ENCODE measurements at places on chromosomes 7 and 10.
A peak's percentile ranks its signal among the peaks of the same experiment; 100 is the strongest.

DNA sequence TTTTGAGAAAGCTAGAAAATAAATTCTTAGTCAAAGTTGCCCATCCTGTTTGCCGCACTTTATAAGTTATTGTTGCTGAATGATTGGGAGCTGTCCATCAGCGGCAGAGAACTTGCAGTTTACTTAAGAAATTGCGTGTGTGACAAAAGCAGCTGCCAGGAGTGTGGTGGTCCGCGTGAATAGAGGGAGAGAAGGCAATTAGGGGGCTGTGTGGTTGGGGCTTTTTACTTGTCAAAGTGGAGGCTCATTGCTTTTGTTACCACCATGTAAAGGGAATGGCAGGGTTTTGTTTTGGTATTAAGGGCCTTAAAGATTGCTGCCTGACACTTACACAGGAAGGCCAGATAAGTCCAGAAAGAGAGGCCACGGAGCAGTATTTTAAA, 177.8 kb downstream of the TCF7L2 start:
- DNase-seq, result no peak

DNA sequence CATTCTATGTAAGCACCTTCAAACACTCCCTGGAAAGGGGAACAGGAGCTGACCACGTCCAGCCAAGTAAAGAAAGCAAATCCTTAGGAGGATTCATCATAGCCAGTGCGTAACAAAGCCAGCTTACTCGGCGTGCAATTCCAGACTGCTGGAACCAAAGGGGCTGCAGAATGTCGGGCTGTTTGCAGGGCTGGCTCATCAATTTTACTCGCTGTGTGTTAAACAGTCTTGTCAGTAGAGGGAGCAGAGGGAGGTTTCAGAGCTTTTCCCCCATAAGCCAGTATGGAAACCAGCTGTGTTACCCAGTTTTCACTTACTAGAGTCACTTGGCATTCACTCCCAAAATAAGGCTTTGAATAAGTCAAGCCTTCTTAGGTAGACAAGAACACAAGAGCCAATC, 127.1 kb downstream of the KMT2E start:
- no peak for DNase-seq

- DNase-seq, result no peak
Measured at GRCh38 chr10:89959433-89960110, 258.2 kb downstream of the KIF20B start.

DNA sequence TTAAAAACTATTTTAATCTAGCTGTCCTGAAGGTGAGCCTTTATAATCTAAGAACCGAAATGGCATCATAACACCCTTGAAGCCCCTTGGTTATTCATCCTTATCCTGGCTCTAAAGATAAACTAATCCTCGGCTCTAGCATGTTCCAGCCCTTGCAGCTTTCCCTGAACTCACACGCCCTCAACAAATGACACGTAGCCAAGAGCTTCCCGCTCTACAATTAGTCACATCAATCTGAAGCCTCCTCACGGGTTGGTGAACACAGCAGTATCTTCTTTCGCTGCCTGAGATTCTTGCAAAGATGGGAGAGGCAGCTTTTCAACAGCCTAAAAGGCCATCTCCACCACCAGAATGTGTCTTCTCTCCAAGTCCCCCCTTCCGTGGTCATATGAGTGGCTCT, 4.1 kb downstream of the FRMD4A start:
- no peak for DNase-seq

DNA sequence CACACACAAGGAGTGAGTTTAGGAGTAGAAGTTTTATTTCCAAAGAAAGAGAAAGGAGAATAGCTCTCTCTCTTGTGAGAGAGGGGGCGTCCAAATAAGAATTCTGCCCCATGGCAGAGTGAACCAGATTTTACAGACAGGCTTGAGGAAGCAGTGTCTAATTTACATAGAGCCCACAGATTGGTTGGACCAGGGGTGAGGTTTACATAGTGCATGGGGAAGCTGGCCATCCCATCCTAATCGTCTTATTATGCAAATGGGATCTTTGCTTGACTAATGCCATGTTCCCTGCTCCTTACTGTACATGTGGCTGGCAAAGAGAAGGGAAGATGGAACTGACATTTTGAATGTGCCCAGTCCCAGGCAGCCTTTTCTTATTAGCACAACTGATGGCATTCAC, 60.0 kb upstream of the ACSM6 start:
- DNase-seq, result no peak

DNA sequence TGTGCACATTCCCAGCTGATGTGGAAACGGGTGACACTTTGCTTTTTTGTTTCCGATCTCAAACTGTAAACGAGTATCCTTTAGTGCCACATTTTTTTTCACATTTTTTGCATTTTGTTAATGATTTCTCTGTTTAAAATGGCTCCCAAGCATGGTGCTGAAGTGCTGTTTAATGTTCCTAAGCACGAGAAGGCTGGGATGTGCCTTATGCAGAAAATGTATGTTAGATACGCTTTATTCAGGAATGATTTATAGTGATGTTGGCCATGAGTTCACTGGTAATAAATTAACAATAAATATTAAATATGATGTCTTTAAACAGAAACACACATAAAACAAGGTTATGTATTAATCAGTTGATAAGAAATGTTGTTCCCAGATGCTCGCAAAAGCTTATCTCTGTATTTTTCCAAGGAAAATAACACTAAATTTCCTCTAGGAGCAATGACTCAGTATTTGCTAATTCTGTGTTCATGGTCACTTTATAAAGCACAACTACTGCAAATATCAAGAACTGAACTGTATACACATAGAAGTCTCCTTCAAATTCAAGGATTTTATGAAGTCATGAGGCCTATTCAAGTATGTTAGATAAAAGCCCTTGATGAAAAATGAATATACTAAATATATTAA, 305.9 kb upstream of the SMIM30 start:
- DNase-seq, result no peak

DNA sequence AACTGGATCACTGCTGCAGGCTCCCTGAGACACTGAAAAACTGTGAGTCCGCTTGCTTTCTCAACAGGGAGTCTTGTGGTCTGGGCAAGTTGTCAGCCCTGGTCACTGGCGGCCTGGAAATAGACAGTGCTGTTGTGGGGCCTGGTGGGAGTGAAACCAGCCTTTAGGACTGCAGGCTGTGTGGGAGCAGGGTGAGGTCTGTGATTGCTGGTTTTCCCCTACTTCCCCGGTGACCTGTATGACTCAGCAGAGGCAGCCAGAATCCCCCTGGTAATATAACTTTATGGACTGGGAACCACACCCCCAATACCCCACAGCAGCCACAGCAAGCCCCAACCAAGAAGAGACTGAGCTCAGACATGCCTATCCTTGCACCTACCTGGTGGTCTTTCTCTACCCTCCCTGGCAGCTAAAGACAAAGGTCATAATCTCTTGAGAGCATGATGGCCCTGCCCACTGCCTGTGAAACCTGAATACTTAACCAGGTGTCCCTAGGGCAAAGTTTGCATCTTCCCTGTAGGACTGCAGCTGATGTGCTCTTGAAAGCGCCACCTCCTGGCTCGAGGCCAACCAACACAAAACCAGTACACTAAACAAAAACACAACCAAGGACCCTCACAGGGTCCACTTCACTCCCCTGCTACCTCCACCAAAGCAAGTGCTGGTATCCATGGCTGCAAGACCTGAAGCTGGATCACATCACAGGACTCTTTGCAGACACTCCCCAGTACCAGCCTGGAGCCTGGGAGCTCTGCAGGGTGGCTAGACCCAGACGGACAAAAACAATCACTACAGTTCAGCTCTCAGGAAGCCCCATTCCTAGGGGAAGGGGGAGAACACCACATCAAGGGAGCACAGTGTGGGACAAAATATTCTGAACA, 7.2 kb upstream of the ADAM22 start:
- no peak for DNase-seq

DNA sequence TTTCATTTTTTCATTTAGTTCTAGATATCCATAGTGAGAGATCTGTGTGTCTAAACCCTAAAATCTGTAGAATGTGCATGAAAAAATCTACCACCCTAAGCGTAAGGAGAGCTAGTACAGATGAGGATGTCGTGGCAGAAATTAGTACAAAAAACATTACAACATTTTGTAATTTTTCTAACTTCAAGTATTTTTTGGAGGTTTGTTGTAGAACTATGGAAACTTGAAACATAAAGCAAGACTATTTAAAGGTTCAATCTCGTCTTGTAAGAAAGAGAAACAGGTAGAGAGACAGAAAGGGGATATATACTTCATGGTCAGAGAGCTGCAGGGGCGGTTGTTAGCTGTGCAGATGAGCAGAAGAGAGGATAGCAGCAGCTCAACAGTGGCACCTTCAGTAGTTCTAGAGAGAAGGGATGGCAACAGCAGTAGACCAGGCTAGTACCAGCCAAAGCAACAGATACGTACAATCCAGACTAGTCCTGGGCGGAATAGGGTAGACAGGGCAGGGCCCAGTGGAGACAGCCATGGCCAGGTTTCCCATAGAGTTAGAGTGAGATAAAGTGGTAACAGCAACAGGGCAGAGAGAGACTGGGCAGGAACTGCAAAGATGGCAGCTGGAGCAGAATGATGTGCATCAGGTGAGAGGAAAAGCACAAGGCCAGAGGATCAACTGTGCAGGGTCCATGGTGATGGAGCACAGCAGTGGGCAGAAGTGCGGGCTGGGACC, 145.2 kb downstream of the FRMD4A start:
- DNase-seq, result peak; percentile 16

DNA sequence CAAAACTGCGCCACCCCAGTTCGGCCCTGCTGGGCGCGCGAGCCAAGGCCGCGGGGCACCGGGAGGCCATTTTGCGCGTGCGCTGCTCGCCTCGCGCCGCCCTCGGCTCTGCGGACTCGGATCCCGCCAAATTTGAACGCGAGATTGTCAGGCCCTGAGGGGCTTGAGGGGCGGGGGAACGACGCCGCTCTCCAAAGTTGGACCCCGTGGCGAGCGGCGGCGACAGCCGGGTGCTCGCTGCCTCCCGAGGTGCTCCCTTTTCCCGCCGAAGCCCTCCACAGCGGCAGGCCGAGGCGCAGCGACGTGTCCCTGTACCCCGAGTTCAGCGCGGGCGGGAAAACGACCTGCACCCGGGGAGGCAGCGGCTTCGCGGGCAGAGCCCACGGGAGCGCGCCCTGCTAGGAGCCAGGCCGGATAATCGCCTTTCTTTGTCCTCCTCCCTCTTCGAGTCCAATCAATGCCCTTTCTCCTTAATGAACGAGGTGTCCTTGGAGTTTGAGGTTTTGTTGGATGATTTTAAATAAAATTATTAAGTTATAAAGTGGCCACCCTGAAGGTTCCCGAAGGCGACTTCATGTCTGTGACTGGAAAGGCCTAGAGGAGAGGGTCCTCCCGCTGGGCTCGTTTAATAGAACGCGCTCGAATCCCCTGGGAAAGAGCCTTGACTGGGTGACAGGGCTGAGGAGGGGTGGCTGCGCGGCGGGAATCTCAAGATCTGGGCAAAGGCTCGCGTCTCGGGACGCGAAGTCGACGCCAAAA, 10.7 kb upstream of the SPAG6 start:
- no peak for DNase-seq

DNA sequence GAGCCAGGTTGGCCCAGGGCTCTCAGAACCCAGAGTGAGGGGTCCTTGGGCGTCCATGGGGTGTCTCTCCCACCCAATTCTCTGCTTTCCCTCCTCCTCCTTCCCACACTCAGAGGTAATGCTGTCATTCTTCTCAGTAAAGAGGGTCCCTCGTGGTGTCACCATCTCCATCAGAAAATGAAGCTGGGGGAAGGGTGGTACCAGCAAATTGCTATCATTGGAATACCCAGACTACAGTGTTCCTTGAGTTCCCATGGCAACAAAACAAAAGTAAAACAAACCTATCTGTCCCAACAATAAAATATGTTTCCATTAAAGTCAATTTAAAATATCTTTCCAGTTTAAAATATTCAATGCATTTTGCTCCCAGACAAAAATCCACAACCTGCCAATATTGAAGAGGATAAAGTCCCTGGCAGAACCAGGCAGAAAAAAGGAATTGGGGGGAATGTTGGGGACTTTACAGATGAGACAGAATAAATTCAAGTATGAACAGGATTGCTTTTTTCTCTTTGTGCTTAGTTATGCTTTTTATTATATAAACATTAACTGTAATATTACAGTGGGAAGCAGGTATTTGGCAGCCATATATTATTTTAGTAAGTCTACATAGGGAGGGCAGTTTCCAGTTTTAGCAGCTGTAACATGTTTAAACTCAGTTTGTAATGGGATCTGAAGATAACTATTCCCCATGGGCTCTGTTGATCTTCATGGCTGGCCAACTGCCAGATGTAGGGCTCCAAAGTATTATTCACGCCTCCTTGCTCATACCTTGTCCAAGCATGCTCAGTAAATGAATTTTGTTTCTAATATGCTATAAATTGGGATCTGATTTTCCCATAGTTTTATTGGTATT, 182.1 kb downstream of the ARID5B start:
- no peak for DNase-seq

- no peak for DNase-seq
Measured at GRCh38 chr10:74557098-74557497, 269.3 kb upstream of the KAT6B start.

DNA sequence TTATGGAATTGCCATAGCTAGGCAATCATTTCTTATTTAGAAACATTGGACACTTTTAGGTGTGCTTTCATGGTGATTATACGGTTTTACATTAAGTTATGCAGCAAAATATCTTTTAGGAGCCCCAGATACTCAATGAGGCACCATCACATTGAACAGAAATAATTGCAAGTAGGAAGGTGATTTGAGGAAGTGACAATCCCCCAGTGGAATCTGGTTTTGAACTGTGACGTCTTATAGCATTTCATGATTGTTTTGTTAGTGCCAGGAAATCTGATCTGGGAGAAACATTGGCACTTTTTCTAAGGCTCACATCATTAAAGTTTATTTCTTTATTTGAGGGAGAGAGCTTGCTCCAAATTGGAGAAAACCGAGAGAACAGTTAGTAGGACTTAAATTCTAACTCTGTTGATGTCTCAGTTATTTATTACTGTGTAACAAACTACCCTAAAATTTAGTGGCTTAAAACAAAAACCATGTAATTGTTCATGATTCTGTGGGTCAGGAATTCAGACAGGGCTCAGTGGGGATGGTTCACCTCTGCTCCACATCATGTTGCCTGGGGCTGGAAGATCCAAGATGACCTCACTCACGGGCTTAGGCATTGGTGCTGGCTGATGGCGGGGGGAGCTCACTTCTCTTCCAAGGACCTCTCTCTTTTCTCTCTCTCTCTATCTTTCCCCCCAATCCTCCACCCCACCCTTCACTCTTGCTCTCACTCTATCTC, 78.2 kb upstream of the STEAP1B start:
- no peak for DNase-seq

DNA sequence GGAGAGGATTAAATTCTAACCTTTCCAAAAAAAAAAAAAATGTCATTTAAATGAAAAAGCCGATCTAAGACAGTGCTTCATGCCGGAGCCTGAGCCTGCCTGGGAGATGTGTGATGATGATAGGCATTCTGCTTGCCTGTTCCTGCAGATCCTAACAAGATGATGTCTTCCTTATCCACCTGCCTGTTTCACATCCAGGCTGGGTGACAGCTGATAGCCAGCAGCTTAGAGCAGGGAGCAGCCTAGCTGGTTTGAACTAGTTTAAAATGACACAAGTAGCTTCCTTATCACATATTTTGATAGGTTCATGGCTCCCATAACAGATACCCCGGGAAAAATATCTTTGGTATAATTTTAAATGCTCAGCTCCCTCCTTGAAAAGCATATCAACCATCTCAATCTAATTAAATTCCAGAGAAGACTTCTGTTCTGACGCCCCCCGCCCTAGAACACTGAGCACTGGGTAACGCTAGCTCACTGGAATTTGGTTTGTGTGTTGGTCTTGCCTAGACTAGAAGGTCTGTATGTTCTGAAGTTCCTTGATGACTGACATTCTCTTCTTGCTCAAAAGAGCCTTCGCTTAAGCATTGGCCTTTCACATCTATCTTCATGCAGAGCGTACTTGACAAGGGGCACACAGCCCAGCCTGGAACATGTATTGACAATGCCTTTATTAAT, 96.9 kb upstream of the FGFR2 start:
- DNase-seq, result no peak

- no peak for DNase-seq
Measured at GRCh38 chr7:97357459-97357858, 240.0 kb downstream of the SDHAF3 start.

Data from effector CD4-positive, alpha-beta T cell (primary cell).